Gastrocnemius medialis (tissue), 4 donors: ENCODE measurements at places on chromosomes 12 and 14. TPM values are rescaled to one million over a fixed set of nuclear protein-coding genes. Genes with fewer than 3 reads are reported as not detected.

The KLRG1 gene
- 1.9 TPM for total RNA-seq

The RND1 gene
- not detected for total RNA-seq

The AMHR2 gene
- total RNA-seq, result not detected

The LTB4R2 gene
- total RNA-seq, result 0.86 TPM

The HPD gene
- 2.0 TPM for total RNA-seq

The OTUB2 gene
- total RNA-seq, result not detected

The GPRC5D gene
- total RNA-seq, result not detected

The CIROP gene
- not detected for total RNA-seq

DNA sequence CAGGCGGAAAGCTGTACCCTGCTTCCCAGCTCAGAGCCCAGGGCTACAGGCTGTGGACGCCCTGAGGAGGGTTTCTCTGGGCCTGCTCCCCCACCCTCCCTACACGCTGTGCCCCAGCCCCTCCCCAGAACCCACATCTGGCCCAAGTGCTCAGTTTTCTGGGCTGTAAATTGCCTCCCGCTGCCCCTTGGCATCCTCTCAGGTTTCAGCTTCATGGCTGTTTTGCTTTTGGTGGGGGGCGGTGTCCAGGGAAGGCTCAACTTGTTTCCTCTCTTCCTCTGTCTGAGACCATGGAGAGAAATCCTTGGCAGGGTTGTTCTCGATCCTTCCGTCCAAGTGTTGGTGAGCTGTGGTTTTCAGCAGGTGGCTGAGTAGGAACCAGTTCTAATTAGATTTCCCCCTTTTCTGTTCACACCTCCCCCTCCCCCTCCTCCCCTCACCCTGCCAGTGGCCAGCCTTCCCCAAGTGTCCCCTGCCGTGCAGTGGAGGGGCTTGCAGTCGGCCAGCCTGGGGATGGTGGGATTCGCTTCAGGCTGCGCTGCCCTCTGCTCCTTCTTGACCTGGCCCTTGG is 61.8 kb downstream of the TSPAN9 start:
- no peak for DNase-seq

DNA sequence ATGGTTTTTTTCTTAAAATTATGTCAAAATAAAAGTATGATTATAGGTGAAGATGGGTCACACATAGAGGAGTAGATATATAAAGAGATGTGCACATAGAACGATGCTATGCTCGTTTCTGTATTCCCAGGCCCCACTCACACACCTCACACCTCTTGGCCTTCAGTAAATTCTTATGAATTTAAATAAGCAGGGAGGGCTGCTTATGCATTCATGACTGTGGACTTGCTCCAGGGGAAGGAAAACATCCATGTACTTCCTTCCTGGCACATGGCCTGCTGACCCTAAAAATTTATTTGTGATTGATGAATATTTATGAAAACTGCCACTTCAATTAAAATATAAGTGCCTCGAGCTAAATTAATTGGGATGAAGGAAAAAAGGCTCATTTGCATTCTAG is 1306.7 kb upstream of the TMEM132C start:
- no peak for DNase-seq

GRCh38 chr14:50658203-50658602 is 9.9 kb downstream of the SAV1 start:
- DNase-seq, result no peak

DNA sequence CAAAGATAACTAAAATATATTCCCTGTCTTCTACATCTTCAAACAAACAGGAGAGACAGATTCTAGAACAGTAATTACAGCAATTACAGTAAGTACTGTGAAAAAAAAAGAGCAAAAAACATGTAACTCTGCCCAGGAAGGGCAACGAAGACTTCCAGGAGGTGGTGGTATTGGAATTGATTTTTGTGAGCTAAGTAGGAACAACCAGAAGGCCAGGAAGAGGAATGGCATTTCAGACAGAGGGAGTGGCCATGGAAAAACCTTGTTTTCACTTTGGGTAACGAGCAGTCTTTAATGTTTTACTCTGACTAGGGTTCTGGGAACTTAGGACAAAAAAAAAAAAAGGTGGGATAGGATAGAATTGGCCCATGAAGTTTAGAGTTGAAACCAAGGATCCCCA is 196.3 kb upstream of the PLEKHG7 start:
- no peak for DNase-seq

DNA sequence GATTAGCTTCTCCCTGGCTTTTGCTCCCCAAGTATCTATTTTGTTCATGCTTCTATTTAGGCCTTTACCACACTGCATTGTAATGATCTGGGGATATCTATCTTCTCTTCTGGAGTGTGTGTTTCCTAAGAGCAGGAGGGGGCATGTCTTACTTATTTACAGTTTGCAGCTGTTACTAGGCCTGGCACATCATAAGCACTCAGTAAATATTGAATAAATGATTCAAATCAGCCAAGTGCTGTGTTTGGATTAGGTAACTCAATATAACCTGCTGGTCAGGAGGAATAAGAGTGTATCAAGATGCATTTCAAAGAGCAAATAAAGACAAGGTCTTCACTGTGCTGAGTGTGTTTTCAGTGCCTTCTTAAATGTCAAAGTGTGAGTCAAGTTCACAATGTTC is 186.1 kb downstream of the FOXG1 start:
- DNase-seq, result no peak

GRCh38 chr12:106145539-106146447 is 7.0 kb upstream of the NUAK1 start:
- peak; percentile 73 for DNase-seq

DNA sequence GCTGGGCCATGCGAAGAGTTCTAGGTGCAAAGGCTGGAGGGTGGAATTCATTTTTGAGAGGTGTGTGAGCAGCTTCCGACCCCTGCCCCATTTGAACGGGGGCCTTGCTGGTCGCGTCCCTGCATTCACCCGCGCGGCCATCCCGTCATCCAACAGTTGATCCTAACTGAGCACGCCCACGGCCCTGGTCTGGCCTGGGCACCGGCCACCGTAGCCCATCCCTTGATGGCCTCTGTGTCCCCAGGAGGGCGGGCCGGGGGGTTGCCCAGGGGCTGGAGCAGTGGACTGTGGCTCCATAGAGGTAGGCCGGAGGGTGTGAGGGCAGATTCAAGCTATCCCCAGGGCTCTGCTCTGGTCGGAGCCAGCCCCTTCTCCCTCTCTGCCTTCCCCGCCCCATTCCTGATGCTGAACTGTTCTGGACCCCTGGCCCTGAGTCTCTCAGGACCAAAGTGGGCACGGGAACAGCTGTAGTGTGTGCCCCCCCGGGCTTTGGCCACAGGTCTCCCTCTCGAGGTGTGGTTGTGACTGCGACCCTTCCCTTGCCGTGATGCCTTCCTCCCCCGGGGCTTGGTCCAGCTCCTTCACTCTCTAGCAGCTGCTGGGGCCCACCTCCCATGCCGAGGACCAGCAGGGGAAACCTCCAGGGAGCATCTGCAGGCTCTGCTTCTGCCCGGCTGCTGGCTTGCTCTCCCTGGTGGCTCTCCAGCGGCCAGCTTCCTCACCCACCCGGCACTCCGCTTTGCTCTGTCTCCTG is 9.1 kb downstream of the MEG3 start:
- DNase-seq, result no peak

DNA sequence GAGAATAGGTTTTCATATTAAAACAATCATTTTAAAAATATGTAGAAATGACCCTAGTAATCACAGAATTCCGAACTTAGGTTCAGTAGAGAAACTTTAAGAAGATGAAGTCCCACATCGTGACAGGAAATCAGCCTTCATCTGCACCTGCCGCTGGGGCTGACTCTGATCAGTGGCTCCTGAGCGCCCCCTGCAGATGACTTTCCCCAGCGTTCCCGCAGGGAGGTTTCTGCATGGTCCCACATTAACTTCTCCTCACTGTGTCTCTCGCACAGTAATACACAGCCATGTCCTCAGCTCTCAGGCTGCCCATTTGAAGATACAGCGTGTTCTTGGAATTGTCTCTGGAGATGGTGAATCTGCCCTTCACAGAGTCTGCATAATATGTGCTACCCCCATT is 1131.1 kb downstream of the TMEM121 start:
- no peak for DNase-seq

GRCh38 chr12:53230108-53230845 is 1.7 kb downstream of the RARG start:
- DNase-seq, result no peak

GRCh38 chr12:122732170-122732569 is 1.5 kb upstream of the HCAR1 start:
- DNase-seq, result no peak

GRCh38 chr12:915090-915489 is 34.4 kb downstream of the RAD52 start:
- no peak for DNase-seq

- DNase-seq, result no peak
Observed at GRCh38 chr14:96229315-96229714, 24.7 kb downstream of the BDKRB2 start.

- DNase-seq, result no peak
Observed at GRCh38 chr12:21718944-21719650, 55.4 kb downstream of the KCNJ8 start.

GRCh38 chr12:123960029-123960735 is 12.4 kb downstream of the CCDC92 start:
- no peak for DNase-seq

DNA sequence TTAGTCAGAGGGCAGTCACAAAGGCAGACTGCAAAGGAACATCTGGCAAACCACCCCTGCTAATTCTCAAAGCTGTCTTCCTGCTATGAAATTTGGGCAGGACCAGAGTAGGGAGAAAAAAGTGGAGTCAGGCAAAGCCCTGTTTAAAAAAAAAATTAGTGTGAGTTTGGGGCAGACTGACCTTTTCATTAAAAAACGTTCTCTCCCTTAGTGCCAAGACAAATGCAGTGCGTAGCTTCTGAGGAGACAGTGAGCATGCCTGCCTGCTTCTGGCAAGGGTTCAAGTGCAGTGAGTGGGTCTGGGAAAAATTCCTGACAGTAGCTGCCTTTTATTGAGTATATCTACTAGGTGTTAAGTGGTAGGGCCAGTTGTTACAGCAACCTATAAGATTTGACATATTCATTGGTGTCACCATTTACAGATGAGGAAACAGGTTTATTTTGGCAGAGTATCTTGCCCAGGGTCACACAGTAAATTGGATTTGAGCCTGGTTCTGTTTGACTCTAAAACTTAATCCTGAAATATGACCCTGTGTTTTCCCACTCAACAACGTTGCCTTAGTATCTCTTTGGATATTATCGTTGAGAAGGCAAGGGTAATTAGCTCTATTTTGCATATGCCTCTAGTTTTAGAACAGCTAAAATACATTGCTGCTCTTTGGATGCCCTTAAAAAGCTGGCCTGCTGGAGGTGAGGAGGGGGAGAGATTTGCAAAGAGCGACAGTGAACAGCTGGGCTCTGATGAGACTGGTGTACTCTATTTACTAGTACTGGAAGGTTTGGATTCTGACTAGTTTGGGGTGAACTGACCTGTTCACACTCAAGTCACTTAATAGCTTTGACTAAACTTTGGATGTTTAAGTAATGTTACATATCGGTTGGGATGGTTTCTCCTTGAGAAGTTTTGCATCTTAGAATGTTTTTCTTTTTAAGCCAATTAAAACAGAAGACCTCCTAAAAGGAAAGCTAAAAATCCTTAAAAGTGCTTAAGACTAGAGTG is 72.8 kb downstream of the PAPOLA start:
- no peak for DNase-seq

DNA sequence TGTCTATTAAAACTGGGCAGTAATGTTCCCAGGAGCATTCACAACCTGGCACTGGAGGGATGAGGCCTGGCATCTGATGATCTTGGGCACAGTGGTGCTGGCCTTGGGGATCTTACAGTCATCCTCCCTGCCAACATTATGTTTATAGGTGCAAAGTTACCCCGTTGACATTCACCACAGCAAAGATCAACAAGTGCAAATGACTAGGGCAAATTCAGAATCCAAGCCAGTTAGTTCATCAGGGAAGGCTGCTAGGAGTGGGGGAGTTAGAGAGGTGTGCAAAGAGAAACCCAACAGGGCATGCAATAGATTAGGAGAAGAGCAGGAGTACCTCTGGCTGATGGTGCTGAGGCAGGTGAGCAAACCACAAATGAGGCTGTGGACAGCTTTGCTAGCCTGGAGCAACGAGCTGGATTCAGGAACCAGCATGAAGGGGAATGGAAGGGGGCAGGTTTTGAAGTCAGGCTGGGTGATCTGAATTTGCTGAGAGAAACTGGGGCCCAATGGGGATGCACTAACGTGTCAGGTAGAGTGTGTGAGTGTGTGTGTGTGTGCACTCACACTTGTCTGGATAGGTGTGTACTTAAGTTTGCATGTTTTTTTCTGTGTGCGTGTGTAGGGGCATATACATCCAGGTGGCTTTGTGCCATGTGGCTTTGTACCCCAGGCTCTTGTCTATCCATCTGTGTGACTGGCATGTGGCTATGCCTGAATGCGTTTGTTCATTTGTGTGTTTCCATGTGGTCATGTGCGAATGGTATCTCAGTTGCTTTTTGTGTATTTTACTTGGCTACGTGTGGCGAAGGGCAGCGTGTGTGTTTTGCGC is 1.6 kb downstream of the CISTR start:
- DNase-seq, result no peak

DNA sequence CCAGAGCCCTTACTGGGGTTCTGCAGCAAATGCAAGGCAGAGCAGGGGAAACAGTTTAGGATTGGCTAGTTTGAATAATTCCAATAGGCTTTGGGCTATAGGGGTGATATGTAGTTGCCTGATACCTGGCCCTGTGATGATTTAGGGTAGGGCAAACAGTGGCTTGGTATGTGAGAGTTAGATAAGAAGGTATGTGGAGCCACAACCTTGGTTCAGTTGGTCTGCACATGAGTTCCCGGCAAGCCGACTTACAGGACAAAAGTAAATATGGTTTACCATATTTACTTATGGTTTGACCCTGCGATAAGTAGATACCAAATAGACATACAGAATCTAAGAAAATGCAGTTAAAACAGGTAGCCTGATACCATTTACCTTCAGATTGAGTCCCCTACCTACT is 8.3 kb upstream of the CAPRIN2 start:
- DNase-seq, result no peak

DNA sequence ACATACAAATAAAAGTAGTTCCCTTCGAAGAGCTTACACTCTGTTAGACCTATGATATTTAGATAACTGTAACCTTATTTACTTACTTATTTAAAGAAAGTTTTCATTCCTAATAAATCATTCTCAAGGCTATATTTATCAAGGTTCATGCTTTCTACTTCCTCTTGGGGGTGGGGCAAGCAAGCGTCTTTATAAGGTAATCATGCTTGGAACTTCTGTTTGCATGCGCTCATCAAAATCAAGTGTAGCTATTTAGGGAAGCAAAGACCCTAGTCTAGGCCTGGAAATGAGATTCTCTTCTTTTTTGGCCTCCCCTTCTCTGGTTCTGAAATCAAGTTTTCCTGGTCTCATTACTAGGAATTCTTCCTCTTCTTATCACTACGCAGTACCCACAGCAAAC is 766 bp downstream of the RERG start:
- no peak for DNase-seq

GRCh38 chr14:86221755-86222154 is 691.8 kb downstream of the FLRT2 start:
- no peak for DNase-seq

- DNase-seq, result no peak
Observed at GRCh38 chr14:96581902-96582301, 79.7 kb downstream of the PAPOLA start.

- no peak for DNase-seq
Observed at GRCh38 chr14:60212503-60213371, 36.3 kb upstream of the PPM1A start.
